Amygdala (tissue), 56 donors: ENCODE measurements at places on chromosomes 1 and 21.

GRCh38 chr21:37700641-37701202 is 215.5 kb downstream of the KCNJ6 start:
- no peak for DNase-seq

- DNase-seq = no peak
Observed at GRCh38 chr1:219460896-219461815, 151.7 kb downstream of the ZC3H11B start.

DNA sequence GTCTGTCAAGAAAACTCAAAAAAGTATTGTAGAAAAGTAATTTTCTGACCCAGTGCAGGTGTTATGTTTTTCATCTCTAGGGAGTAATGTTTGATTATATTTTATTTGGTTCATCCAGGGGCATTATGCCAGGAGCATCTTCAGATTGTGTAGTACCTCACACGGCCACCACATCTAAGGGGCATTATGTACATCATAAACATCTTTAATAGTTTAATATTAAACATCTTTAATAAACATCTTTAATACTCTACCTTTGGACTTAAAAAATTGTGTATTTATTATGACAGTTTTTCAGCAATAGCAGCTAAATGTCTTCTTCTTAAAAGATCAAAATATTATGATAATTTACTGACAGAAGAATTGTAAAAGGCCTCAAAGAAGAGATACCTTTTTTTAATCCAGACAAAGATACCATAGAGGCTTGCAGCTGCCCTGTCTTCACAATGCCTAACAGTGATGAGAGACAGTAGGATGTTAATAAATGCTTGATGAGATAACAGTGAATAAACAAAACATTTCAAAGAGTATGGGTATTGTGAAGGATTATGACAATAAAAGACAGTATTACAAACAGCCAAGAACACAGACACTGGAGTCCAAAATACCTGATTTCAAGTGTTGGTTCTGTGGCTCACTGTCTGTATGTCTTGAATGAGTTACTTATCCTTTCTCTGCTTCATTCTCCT is 240.9 kb upstream of the ADGRL2 start:
- no peak for DNase-seq

DNA sequence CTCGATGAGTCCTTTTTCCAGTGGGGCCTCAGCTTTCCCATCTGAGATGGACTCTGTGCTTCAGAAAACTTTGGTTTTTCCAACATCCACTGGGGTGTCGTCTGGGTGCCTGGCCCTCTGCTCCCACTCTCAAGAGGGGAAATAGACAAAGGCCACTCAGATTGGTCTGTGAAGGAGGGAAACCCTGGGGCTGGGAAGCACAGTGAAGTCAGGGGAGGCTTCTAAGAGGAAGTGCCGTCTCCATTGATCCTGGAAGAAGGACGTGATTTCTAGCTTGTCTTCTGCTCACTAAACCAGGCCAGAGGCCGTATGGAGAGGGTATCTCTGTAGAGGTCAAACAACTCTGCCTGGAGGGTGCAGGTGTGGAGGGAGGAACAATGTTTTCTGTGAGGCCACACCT is 5.2 kb downstream of the KNCN start:
- DNase-seq = no peak

DNA sequence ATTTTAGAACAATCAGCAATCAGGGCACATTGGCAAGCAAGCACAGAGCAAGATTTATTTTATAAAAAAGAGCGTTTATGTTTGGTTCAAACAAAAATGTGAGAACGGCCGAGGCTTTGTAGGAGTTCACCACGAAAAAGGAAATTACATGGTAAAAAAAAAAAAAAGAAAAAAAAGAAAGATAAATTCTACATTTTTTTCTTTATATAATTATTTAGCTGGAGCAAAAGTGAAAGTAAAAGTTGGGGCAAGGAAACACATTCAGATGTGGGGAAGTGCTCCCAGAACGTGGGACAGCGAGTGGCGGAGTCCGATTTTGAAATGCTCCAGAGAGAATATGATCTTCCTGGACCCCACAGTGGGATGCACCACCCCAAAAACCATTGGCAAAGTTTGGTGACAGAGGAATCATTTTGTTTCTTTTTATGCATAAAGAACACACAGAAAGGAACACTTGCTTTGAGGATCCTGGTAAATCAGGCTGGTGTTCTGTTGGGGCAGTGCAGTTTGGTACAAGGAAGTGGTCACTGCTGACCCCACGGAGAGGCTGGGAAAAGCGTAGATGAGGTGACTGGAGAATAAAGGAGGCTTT is 16.3 kb upstream of the ATP5PO start:
- no peak for DNase-seq

DNA sequence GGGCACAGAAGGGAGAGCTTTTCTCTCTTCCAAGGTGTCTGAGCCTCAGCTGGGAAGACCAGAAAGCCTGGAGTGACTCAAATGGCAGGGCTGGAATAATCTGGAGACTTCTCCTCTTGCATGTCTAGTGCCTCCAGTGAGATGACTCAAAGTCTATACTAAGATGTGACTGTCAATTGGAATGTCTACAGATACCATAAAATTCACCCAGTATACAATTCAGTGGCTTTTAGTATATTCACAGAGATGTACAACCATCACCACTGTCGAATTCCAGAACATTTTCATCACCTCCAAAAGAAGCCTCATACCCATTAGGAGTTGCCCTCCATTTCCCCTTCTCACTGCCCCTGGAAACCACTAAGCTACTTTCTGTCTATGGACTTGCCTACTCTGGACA is 47.9 kb upstream of the CNN3 start:
- DNase-seq = no peak
